PC-9 (cell line): ENCODE measurements at places on chromosomes 3 and 15. TPM values are rescaled to one million over a fixed set of nuclear protein-coding genes. Genes with fewer than 3 reads are reported as not detected.

DNA sequence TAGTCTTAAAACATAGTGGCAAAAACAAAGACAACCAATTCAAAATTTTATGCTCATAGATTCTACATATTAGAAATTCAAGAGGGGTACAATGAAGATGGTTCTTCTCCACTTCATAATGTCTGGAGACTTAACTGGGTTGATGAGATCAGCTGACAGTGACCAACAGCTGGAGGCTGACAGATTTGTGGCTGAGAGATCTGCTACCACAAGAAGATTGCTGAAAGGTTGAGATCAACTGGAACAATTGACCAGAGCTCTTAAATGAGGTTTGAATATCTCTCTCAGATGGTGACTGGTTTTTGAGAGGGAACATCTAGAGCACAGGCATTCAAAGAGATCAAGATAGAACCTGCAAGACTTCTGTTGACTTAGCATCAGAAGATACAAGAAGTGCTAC lies 254.1 kb upstream of the ARPP21 start:
- no peak for DNase-seq
- H3K27me3 ChIP-seq: no peaks in the 10 kb centered on the region
- H3K4me1 ChIP-seq: no peaks in the 10 kb centered on the region
- no peak overlapping the region for H3K27ac ChIP-seq
- no peak overlapping the region for H3K4me3 ChIP-seq

CASR gene
- total RNA-seq: not detected in 2 replicates

DNA sequence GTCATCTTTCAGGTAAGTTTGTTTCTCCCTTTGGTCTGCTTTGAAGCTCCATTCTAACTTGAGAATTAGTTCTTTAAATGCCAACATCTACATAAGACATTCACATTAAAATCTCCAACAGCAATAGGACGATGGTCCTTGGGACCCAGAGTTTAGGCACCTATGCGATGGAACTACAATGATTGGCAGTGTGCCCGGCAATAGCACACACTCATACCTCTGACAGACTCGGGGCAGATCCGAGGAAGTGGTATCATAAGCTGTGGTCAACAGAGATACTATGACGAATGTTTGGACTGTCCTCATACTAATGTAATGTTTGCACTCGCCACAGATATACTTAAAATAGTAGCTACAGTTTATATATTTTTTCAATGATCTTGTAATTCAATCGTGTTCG lies 34.2 kb upstream of the NR2F2 start:
- H3K36me3 ChIP-seq: no peaks in the 10 kb centered on the region
- H3K27ac ChIP-seq: no peak overlapping the region
- no peaks in the 10 kb centered on the region for H3K4me1 ChIP-seq
- H3K27me3 ChIP-seq: no peaks in the 10 kb centered on the region
- DNase-seq: no peak
- H3K4me3 ChIP-seq: no peak overlapping the region

FAM227B gene
- 1.4 and 3.3 TPM in 2 replicates for total RNA-seq

GRCh38 chr15:57646087-57646486 lies 54.4 kb downstream of the MYZAP start:
- H3K36me3 ChIP-seq: no peaks in the 10 kb centered on the region
- no peaks in the 10 kb centered on the region for H3K27me3 ChIP-seq
- H3K4me1 ChIP-seq: no peaks in the 10 kb centered on the region

GRCh38 chr15:63392361-63393009 lies 10.8 kb upstream of the CA12 start:
- H3K27ac ChIP-seq: no peak overlapping the region
- H3K4me3 ChIP-seq: no peak overlapping the region
- H3K27me3 ChIP-seq: no peaks in the 10 kb centered on the region
- H3K4me1 ChIP-seq: 0 out of 2 replicates have a peak, but pooled peaks cover 10% of the 10 kb centered on the region
- no peaks in the 10 kb centered on the region for H3K36me3 ChIP-seq

DNA sequence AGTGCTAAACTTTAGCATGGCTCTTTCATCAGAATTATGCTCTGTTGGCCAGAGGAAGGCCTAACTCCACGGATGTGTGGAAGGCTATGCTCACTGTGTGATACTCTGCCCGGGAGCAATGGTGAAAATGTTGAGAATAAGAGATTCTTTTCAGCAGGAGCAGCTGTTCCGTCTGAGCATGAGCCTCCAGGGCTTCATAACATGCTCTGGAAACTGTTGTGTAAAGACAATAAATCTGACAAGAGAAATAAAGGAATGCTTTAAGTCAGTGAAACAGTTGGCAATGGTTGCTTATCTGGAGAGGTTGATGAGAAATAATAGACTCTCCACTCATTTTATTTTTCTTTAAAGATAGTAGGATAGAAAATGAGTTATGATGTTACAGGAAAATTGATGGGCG lies 269.8 kb downstream of the DIPK2A start:
- H3K27ac ChIP-seq: no peak overlapping the region
- DNase-seq: no peak
- no peaks in the 10 kb centered on the region for H3K36me3 ChIP-seq
- no peaks in the 10 kb centered on the region for H3K4me1 ChIP-seq

DNA sequence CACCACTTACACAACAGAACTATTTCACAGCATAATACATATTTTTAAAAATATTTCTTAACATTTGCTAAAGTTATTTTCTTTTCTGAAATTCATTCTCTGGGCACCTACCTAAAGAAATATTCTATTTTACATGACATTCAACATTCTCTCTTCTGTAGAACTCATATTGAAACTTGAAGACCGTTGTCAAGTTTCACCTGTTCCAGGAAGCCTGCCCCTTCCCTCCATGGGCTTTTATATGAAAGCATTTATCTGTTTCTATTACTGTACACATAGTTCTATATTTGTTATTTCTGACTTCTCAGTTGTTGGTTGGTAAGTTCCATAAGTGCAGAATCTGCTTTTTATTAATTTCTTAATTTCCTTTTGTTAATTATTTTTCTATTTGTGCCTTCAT lies 204.3 kb upstream of the ALCAM start:
- H3K27me3 ChIP-seq: no peaks in the 10 kb centered on the region
- no peaks in the 10 kb centered on the region for H3K4me1 ChIP-seq
- H3K4me3 ChIP-seq: no peak overlapping the region
- H3K36me3 ChIP-seq: no peaks in the 10 kb centered on the region

PIERCE2 gene
- total RNA-seq: 1.2 and 2.1 TPM in 2 replicates

DNA sequence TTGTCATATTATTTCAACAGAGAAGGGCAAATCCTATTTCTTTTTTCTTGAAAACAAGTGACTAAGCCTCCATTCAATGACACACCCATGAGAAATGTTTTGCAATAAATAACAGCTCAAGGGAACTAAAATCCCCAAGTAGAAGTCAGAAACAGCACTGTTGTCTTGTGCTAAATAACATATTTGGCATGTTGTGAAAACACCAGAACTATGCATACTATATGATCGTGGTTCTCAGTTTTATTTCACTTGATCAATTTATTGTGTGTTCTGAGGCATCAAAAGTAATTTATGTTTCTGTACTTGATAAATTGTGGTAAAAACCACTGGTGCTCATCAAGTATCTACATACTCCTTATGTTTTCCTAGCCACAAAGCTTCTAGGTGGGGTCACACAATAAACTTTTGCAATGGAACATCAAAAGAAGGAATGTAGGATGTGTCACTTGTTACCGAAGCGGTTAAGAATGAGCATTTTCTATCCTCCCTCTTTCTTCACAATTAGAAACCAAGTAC lies 691.7 kb upstream of the CBLB start:
- no peaks in the 10 kb centered on the region for H3K36me3 ChIP-seq
- H3K4me1 ChIP-seq: peaks cover 16% of the 10 kb centered on the region
- no peak overlapping the region for H3K4me3 ChIP-seq
- no peaks in the 10 kb centered on the region for H3K27me3 ChIP-seq
